CD4-positive, alpha-beta T cell treated with Interferon gamma for 1 hour (primary cell): ENCODE measurements at places on chromosomes 11 and 22.
A peak's percentile ranks its signal among the peaks of the same experiment; 100 is the strongest.

DNA sequence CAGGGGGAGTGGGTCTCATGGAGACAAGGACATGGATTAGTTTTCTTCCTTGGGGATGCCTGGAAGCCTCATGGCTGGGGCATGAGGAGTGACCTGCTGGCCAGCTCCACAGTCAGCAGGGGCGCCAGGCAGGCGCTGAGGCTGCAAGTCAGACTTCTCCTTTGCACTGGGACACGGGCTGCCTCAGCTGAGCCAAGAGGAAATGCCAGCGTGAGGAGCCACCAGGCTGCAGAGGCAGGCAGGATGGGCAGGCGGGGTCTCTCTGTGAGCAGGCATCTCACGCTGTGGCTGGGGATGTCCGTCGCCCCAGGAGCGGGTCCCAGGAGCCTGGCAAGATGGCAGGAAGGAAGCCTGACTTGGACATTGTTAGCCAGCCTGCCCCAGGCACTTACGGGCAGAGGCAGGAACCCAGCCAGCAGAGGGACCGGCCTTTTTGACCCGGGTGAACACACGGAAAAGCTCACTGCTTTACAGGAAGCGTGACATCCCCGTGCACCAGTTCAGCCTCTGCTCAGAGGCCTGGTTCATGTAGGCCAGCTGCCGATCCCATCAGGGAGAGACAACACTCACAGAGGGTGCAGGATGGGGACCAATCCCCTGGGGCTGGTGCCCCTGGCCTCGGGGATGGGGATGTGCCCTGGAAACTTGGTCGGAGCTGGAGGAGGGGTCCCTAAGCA lies 10.2 kb downstream of the GNB1L start:
- DNase-seq: peak; percentile 31

- DNase-seq: no peak
These were observed 61.9 kb upstream of the CSNK2A3 start for GRCh38 chr11:11414996-11415395.

- DNase-seq: peak; percentile 76
These were observed 2.9 kb upstream of the TUBGCP6 start for GRCh38 chr22:50247748-50248147.

- no peak for DNase-seq
These were observed 33.3 kb downstream of the MICAL2 start for GRCh38 chr11:12143461-12144258.

DNA sequence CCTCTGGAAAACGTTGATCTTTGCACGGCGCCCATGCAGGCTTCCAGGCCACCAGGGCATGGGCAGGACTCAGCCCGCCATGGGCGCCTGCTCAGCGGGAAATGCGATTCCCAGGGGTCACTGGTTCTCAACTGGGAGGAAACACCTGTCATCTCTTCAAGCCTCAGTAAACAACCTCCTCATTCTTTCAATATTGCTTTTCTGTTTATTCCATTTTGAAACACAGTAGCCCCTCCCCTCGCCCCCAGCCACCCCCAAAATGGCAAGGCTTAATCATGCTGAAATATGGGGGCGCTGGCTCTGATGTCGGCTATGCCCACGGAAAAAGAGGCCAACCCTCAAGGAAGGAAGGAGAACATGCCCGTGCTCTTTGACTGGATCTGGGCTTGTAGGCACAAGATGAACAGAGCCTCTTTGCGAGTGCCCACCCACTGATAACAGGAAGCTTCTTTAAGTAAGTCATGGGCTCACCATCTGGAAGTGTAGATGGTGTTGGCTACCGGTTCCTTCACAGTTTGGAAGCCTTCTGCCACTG lies 594 bp upstream of the POU2AF1 start:
- peak; percentile 63 for DNase-seq

DNA sequence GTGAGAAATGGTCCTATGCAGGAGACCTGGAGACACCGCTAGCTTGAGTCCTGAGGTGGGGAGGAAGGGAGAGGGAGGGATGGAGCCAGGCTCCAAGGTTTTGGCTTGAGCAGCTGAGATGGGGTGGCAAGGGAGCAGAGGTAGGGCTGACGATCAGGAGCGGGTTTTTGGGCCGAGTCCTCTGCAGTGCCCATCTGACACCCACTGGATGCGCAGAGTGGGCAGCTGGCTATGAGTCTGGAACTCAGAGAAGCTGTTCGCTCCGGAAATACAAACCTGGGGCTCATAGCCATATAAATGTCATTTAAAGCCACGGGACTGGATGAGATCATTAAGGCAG lies 453 bp upstream of the MAFF start:
- no peak for DNase-seq

DNA sequence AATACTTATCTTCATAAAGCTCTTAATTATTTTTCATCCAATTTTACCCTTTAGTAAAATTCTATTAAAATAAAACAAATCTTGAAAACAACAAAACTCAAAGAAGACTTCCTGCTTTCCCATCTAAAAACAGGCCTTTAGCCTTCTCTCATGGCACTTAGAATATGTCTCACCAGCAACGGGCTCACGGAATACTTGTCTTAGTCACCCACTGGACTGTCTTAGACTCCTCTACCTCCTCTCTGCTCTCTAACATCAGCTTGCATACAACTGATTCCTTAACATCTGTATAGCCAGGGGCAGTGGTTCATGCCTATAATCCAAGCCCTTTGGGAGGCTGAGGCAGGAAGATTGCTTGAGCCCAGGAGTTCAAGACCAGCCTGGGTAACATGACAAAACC lies 13.7 kb downstream of the HPS5 start:
- DNase-seq: no peak

DNA sequence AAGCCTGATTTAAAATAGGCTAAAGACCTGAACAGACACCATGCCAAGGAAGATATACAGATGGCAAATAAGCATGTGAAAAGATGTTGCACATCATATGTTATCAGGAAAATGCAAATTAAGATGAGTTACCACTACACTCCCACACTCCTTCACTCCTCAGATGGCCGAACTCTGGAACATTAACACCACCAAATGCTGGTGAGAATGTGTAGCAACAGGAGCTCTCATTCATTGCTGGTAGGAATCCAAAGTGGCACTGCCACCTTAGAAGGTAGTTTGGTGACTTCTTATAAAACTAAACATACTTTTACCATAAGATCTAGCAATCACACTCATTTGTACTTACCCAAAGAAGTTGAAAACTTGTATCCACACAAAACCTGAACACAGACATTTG lies 2047.3 kb downstream of the LRRC4C start:
- DNase-seq: no peak

GRCh38 chr11:76577921-76578653 lies 92.5 kb downstream of the LRRC32 start:
- no peak for DNase-seq
